ENCODE measurements at places on chromosomes 12 and 14. TPM values are rescaled to one million over a fixed set of nuclear protein-coding genes. Genes with fewer than 3 reads are reported as not detected.

The FGD4 gene
- 13.5 TPM for total RNA-seq

The YBX3 gene
- 1,061 TPM for total RNA-seq

The CLEC4E gene
- not detected for total RNA-seq

DNA sequence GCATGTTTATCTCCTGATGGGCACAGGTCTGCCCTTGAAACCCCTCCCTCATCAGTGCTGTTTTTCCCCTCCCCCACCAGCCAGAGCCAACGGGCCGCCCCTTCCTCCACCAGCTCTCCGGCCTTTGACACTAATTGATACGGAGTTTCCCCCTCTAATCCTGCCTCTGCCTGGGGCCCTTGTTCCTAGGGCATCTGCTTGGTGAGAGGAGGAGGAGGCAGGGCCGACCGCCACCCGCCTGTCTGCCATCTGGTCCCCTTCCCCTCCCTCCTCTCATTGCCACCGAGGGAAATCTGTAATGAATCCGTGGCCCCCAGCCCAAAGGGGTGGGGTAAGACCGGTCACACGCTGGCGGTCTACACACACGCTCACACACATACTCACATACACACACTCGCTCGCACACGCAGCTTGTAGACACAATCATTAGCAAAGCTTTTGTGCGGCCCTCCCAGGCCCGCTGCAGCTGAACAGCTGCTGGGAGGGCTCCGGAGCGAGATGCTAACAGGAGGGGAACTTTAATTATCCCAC lies 27.4 kb downstream of the SRRM4 start:
- no peaks in the 10 kb centered on the region for H3K4me1 ChIP-seq
- H3K4me3 ChIP-seq: no peak overlapping the region
- no peak for DNase-seq
- H3K27me3 ChIP-seq: no peaks in the 10 kb centered on the region
- no peak overlapping the region for H3K27ac ChIP-seq

DNA sequence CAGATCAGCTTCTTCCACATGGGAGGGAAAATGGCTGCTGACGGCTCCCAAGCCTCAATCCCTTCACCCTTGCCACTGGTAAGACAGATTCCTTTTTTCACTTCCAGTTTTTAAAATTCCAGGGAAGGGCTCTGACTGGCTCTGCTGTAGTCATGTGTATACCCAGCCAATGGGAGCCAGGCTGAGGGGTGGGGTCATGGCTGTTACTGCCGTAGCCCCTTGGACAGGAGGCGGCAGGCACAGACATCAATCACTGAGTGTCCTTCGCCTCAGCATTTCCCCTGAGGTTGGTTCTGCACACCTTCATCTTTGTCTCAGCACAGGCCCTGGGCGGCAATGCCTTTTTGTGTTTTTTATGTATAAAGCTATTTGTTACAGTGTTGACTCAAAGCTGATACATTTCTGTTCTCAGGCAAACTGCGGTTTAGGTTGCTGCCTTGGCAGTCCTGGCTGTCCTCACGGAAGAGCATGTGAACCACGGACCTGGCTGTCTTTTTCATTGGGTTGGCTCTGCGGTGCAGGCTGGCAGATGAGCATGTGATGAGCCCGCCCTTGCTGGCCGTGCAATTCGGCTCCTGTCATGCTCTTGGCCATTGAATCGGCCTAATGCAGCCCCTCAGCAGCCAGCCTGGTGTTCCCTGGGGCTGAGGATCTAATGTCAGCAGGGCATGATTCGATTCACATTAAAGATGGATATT lies 74.3 kb downstream of the PPM1A start:
- no peak overlapping the region for H3K27ac ChIP-seq
- H3K4me1 ChIP-seq: no peaks in the 10 kb centered on the region
